Activated CD4-positive, alpha-beta T cell treated with anti-CD3 and anti-CD28 coated beads, Interleukin-2, amount 50 U/mL, for 24 hours (primary cell): ENCODE measurements at places on chromosomes 4 and X.

DNA sequence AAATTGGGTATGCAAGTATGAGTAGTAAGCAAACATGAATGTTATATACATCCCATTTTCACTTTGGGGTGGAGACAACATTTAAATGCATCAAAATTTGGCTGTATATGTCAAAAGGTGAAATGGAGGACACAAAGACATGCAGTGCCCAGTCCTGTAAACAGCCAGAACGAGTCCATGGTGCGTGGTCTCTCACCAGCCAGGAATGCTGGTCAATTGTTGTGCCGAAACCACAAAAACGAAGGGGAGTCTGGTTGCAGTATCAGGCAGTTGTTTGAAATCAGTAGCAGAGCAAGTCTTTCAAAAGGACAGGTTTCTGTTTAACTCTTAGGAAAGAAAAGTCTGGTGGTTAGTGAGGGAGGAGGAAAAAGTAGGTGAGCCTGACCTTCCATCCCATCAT is 22.3 kb upstream of the RNF150 start:
- DNase-seq, result no peak

GRCh38 chr4:67134616-67135015 is 410.7 kb downstream of the CENPC start:
- DNase-seq, result no peak

DNA sequence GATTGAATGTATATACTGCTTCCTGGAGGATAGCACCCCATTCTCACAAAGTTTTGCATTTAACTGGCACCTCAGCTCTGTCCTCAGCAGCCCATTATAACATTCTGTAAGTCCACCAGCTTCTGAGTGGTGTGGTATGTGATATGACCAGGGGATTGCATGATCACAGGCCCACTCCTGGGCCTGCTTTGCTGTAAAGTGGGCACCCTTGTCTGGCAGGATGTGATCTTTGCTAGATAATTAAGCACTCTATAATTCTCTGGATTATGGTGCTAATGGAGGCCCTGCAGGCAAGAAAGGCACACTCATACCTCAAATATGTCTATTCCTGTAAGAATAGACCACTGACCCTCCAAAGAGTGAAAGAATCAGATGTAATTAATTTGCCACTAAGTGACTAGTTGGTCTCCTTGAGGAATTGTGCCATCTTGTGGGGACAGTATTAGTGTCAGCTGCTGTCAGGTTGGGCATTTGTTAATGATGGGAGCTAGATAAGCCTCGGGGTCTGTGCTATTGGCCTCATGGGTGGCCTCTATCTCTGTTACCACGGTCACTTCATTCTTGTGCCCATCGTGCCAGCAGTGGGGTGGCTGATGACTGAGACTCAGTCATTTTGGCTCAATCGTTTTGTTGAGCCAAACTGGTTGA is 2.2 kb upstream of the CFI start:
- DNase-seq, result no peak

- DNase-seq, result no peak
These were observed 24.5 kb upstream of the CPEB2 start for GRCh38 chr4:14977830-14978229.

DNA sequence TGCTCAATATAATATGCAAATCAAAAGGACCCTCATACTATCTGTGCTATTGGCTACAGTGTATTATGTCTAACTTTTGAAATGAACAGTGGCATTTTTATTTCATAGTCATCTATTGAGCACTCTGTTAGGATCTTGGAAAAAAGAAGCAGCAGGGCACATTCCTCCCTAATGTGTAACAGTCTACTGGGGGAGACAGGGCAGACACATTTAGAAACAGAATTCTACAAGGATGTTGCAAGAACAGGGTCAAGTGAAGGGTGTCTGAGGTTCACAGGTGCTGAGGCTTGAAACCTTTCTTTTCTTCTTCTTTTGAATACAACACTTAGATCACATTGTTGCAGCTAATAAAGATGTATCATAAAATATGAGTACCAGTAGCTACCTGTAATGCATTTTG is 129.7 kb upstream of the SLC4A4 start:
- no peak for DNase-seq

DNA sequence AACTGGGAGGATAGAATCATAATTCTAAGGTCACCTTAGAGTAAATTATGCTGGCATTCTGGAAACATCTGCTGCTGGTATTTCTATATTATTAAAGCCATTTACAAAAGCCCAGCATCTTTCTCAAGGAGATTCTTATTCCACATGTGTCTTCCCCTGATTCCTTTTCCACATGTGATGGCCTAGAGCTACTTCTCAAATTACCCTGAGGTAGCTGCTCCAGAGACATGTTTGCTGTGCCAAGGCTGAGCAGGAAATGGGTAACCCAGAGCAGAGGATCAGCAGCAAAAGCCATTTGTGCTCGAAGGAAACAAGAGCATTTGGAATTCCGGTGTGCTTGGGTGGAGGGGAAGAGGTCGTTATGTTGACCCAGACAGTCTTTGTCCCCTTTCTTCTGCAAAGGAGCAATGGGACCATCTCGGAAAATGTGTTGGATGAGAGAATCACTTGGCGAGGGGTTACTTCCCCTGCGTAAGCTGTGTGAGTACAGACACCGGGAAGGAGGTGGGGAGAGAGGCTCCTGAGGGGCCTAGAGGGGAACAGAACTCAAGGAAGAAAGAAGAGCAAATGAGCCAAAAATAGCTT is 24.6 kb downstream of the TSC22D3 start:
- DNase-seq, result no peak

DNA sequence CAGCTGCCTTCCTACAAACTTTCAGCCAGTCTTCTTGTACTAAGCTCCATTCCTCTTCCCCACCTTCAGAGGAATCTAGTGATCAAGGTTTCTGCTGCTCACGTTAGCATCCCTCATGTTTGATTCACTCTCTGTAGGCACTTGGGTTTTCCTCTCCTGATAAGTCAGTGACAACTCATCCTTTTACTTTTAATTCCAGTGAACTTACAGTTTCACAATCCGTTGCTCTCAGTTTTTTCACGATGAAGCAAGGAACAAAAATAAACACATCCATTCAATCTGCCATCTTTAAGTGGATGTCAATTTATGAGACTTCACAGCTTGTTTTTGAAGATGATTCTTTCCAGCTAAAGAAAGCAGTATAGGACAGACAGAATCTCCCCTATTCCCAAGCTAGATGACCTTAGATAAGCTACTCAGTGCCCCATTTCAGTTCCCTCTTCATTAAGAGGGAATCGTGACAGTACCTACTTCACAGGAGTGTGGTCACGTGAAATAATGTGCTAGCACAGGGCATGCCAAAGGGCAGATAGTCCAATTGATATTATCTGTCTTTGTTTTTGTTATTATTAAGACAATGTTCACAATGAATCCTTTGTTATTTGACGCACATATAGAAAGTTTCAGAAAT is 234.3 kb downstream of the PALLD start:
- no peak for DNase-seq

GRCh38 chrX:96449191-96449590 is 235.5 kb upstream of the DIAPH2 start:
- no peak for DNase-seq

GRCh38 chr4:38023347-38024205 is 63.4 kb downstream of the PTTG2 start:
- no peak for DNase-seq

DNA sequence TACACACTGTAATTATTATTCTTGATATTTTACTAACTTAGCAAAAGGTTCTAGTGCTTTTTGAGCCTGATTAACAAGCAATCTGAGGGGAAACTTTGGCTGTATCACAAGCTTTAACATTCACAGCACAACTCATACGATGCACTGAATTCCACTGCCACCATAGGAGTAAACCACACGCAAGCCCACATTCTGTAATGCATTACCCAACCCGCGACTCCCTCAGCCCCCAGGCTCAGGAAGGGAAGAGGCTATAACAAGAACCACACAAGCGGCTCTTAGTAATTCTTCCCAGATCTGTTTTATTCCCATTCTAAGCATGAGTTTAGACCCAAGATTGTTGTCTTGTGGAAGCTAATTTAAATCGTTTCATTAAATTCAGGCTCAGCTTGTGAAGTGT is 138.5 kb upstream of the TBL1X start:
- DNase-seq, result no peak

DNA sequence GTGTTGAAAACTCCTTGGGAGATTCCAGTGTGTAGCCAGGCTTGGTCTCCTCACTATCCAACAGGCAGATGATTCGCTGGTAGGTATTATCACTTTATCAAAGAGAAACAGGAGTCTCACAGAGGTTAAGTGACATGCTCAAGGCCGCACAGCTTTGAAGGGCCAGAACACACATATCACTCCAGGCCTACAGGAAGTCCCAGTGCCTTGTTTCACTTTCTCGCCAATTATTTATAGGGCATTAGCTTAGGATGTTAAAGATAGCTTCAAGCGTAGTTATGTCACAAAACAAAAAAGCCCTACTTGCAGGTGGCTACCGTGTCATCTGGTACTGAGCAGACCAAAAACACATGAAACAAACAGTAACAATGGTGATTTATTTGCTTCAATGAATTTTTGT is 13.2 kb downstream of the ATP8A1 start:
- DNase-seq, result no peak

DNA sequence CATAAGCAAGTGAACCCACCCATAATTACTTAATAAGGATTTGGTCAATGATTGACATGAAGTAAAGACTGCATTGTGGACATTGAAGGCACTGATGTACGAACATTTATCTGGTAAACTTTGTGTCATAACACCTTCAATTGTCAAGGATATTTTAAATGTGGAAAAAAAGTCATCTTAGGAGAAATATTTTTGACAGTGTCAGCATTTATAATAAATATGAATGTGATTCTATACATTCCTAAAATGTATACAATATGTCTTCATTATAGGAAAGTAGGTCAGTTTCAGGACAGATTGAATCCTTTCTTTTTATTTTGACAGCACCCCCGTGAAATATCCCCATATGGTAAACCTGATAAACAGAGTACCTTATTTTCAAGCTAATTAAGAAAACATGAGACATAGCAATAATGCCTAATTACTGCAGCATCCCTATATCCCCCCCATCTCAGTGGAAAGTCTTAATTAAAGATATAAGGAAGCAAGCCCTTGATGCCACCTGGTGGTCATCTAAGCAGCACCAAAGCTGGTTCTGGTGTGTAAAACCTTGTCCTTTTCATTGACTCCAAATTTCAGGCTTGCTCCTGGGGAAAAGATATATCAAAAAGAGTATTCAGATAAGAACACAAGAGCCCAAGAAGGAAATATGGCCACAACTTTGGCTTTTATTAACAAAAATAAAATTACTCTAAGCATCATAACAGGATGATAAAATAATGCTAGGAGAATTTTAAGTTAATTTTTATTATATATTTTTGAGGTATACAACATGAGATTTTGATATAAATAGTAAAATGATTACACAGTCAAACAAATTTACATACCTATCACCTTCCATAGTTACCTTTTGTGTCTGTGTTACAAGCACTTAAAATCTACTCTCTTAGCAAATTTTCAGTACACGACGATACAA is 379.7 kb downstream of the TLL1 start:
- DNase-seq, result no peak

- DNase-seq, result no peak
These were observed 100.8 kb upstream of the MSX1 start for GRCh38 chr4:4758681-4759080.

- no peak for DNase-seq
These were observed 94.4 kb upstream of the TTC29 start for GRCh38 chr4:147039976-147040575.

- DNase-seq, result no peak
These were observed 248.9 kb upstream of the UGT8 start for GRCh38 chr4:114349543-114350175.

GRCh38 chr4:115272185-115272584 is 158.8 kb upstream of the NDST4 start:
- DNase-seq, result no peak

- no peak for DNase-seq
These were observed 71.4 kb upstream of the HPGD start for GRCh38 chr4:174593701-174594100.

GRCh38 chr4:99606716-99607115 is 32.1 kb downstream of the MTTP start:
- DNase-seq, result no peak

DNA sequence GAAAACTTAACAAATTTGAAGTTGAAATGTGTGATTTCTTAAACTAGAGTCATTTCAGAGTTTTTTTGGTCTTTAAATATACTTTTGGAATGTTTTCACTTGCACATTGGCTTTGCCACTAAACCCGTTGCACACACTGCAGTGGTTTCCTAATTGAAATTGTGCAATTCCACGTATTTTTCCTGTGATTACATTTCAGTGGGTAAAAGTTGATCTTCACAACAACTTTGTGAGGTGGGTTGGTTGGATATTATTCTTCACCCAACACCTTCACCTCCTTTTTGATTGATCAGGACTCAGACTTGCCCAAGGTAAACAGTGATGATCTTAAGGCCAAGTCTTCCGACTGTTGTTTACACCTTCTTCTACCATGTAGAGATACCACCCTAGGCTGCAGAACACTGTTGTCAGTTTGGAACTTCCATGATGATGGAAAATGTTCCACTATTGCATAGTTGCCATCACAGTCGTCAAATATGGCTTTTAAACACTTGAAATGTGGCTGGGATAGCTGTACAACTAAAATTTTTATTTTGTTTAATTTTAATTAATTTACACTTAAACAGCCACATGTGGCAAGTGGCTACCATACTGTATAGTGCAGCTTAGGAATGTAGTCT is 13.7 kb downstream of the SEPTIN11 start:
- DNase-seq, result no peak

- no peak for DNase-seq
These were observed 115.6 kb upstream of the NALF2 start for GRCh38 chrX:69388526-69388925.

DNA sequence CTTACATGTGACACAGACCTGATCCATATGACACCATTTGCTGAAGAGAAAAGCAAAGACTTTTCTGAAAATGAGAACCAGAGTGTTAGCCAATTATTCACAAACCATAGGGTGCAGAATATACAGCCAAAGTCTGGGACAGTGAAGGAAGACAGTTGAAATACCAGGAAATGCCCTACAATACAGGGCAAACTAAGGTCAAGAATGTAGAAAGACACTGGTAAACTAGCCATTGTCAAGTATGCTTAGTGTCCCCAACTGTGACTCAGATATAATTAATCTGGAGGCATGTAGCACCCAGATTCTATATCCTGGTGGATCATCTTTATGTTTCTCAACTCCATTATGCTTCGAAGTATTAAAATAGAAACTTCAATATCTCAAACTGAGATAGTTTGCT is 200.9 kb upstream of the FSTL5 start:
- DNase-seq, result no peak

DNA sequence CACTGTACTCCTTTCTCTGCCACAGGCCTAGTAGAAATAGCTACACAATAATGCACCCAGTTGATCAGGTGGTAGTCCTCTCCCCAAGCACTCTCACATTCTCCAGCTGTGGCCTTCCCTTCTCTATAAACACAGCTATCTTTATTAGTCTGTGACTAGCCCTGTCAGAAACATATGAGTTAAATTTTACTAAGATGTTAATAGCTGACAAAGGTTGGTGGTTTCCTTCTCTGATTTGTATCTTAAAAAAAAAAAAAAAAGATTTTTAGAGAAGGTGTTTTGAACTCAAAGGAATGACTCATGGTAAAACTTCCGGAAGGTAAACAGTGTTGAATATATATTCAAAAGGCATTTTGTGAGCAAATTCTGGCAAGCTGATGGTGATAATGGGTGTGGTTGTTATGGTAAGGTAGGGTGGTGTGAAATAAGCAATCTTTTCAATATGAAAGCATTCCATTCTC is 327.4 kb downstream of the PPP3CA start:
- DNase-seq, result no peak
